Activated T-cell treated with anti-CD3 and anti-CD28 coated beads, Interleukin-2, amount 50 U/mL, for 72 hours (primary cell): ENCODE measurements at places on chromosomes 2 and 18.

DNA sequence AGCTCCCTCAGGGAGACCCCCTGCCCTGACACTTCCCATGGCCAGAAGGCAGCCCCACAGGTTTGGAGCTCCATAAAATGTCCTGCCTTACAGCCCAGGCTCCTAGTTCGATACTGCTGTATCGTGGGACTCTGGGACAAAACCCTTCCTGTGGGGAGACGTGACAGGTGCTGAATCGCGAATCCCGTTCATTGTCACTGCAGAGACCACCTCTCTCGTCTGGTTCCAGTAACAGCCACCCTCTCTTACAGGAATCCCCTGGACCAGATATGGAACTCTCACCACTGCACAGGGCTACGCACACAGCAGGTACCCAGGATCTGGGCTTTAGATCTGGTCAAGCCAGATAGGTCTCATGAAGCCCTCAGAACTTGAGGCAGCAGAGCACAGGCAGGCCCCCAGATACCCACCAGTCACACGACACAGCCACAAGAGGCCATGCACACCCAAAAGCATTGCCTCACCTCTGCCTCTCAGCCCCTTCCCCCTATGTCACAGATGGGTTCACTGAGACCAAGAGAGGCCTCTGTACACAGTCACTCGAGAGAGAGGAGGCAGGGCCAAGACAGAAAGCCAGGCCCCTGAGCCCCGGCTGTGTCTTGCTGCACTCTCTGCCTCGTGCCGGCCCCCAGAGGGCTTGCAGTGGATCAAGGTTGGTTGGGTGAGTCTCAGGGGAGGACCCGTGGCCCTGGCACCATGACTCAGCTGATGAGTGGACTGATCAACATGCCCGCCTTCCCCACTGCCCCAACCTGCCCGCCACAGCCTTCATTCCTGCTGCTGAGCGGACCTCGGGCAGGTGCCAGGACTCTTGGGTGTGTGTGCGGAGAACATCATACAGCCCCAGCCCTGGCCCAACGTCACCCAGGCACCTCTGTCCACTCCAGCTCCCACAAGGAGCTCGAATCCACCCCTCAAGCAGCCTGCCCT is 7.6 kb downstream of the SDC1 start:
- H3K4me1 ChIP-seq: no peaks in the 10 kb centered on the region
- no peak for DNase-seq
- no peak overlapping the region for H3K4me3 ChIP-seq
- peaks cover 39% of the 10 kb centered on the region for H3K27me3 ChIP-seq
- no peaks in the 10 kb centered on the region for H3K36me3 ChIP-seq
- no peak overlapping the region for H3K27ac ChIP-seq

DNA sequence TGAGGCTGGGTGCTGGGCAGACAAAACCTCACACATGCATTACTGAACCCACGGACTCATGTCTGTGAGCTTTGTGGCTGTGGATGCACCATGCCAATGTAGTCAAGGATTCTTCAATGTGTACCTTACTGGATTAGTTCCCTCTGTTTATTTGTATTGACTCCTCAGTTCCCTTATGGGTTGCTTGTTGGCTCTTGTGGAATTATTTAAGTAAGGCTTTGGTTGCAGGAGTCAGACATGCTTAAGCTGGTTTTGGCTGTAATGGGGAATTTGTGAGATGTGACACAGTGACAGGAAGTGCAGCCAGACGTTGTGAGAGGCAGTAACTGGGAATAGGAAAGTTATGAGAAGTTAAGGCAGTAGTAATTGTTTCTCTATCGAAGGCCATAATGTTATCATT is 13.6 kb upstream of the IL1RN start:
- H3K36me3 ChIP-seq: no peaks in the 10 kb centered on the region
- H3K4me1 ChIP-seq: peaks cover 5% of the 10 kb centered on the region
- H3K27me3 ChIP-seq: no peaks in the 10 kb centered on the region
- DNase-seq: no peak
- no peak overlapping the region for H3K27ac ChIP-seq

DNA sequence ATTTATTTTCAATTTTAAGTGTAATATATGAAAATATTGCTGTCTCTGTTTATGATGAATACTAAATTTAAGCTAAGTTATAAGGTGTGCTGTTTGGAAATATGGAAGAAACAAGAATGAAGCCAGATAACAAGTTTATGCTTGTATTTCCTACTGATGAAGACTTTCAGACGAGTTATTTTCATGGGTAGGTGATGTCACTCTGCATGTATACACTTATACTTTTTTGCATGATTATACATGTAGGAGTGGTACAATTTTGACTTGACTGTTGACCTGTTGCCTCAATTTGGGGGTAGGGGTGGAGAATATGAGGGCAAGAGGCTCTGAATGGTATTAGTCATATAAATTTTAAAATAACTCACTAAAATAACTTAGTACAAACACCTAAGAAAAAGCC is 133.7 kb downstream of the HAUS1 start:
- no peaks in the 10 kb centered on the region for H3K27me3 ChIP-seq
- no peak overlapping the region for H3K4me3 ChIP-seq
- no peak overlapping the region for H3K27ac ChIP-seq
- H3K36me3 ChIP-seq: peaks cover 10% of the 10 kb centered on the region
- H3K4me1 ChIP-seq: peaks cover 26% of the 10 kb centered on the region

- DNase-seq: no peak
- no peak overlapping the region for H3K27ac ChIP-seq
- no peak overlapping the region for H3K4me3 ChIP-seq
- no peaks in the 10 kb centered on the region for H3K4me1 ChIP-seq
These were observed 17.9 kb upstream of the CAVIN2 start for GRCh38 chr2:191864628-191865374.

GRCh38 chr2:42810971-42811811 is 18.8 kb upstream of the HAAO start:
- no peaks in the 10 kb centered on the region for H3K27me3 ChIP-seq
- DNase-seq: peak; percentile 56
- peaks cover 2% of the 10 kb centered on the region for H3K36me3 ChIP-seq
- H3K27ac ChIP-seq: peak overlapping the region; percentile 100
- peaks cover 15% of the 10 kb centered on the region for H3K4me1 ChIP-seq
- H3K4me3 ChIP-seq: peak overlapping the region; percentile 89

DNA sequence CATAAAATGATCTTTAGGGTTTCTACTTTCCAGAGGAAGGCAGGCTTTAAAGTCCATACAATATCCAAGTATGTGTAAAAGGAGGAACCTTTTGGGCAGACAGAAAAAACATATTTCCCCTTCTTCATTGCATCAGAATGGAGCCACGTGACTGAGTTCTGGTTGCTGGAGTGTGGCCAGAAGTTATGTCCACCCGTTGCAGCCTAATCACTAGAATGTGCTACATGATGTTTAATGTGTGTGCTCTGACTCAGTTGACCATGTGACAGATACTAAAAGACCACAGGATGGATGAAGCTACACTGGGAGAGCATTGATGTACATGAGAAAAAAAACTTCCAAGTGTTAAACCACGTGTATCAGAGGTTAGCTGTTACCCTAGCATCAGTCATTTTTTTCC is 460.9 kb downstream of the RIT2 start:
- peaks cover 1% of the 10 kb centered on the region for H3K36me3 ChIP-seq
- no peak for DNase-seq
- H3K27me3 ChIP-seq: no peaks in the 10 kb centered on the region
- no peak overlapping the region for H3K4me3 ChIP-seq

DNA sequence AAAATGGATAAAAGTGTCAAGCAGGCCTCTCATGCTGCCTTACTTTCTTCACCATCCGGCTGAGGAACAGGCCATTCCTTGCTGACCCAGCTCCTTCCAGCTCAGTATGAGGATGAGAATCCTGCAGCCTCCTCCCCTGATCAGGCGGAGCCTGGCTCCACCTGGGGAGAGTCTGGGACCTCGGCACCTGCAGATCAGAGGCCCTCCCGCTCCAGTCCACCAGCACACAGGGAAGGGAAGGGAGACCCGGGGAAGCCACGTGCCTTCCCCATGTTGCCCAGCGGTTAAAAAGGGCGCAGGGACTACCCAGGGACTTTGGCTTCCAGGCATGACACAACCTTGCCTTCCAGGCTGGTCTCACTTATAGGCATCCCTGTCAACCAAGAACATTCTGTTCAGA is 172.0 kb downstream of the NDUFA10 start:
- peaks cover 7% of the 10 kb centered on the region for H3K36me3 ChIP-seq
- no peak overlapping the region for H3K4me3 ChIP-seq
- H3K27me3 ChIP-seq: peaks cover 1% of the 10 kb centered on the region
- no peaks in the 10 kb centered on the region for H3K4me1 ChIP-seq

- no peak overlapping the region for H3K4me3 ChIP-seq
- H3K27ac ChIP-seq: no peak overlapping the region
- DNase-seq: no peak
These were observed 12.4 kb downstream of the GALNT5 start for GRCh38 chr2:157269922-157270321.

- H3K4me3 ChIP-seq: no peak overlapping the region
- peaks cover 19% of the 10 kb centered on the region for H3K27me3 ChIP-seq
- no peaks in the 10 kb centered on the region for H3K36me3 ChIP-seq
- DNase-seq: no peak
- no peak overlapping the region for H3K27ac ChIP-seq
- H3K4me1 ChIP-seq: no peaks in the 10 kb centered on the region
These were observed 96.9 kb downstream of the TSHZ1 start for GRCh38 chr18:75307530-75307929.

DNA sequence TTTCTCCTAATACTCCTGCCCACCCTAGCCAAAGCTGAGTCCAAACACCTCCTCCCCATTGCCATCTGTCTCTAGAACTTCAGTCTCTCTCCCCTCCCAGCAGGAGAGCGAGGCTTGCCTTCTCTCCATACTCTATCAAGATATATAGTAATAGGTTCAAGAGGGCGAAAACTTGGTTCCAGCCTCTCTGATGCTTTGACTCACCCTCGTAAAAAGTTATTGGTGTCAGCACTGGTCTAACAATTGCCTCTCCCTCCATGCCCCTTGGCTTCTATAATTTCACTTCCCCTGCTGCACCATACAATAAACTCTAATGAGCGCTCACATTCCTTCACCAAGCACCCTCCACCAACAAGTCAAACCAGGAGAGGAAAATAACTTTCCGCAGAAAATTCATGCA is 797.3 kb downstream of the BCL11A start:
- no peaks in the 10 kb centered on the region for H3K27me3 ChIP-seq
- no peak overlapping the region for H3K27ac ChIP-seq
- no peaks in the 10 kb centered on the region for H3K4me1 ChIP-seq
- DNase-seq: no peak
- H3K36me3 ChIP-seq: no peaks in the 10 kb centered on the region

GRCh38 chr2:157480182-157480961 is 36.5 kb upstream of the CYTIP start:
- H3K27ac ChIP-seq: peak overlapping the region; percentile 100
- peak overlapping the region; percentile 85 for H3K4me3 ChIP-seq
- H3K27me3 ChIP-seq: no peaks in the 10 kb centered on the region
- H3K4me1 ChIP-seq: peaks cover 85% of the 10 kb centered on the region
- peak; percentile 85 for DNase-seq

- peaks cover 7% of the 10 kb centered on the region for H3K4me1 ChIP-seq
- peaks cover 13% of the 10 kb centered on the region for H3K27me3 ChIP-seq
- DNase-seq: no peak
- H3K4me3 ChIP-seq: peak within 1 kb of the TSS; percentile 47
These were observed at the start of gene NEU4 for GRCh38 chr2:241808721-241809382. Gene NEU4 (plus strand): TSS chr2:241809193. CDS start chr2:241814485, 5,292 bp downstream.

DNA sequence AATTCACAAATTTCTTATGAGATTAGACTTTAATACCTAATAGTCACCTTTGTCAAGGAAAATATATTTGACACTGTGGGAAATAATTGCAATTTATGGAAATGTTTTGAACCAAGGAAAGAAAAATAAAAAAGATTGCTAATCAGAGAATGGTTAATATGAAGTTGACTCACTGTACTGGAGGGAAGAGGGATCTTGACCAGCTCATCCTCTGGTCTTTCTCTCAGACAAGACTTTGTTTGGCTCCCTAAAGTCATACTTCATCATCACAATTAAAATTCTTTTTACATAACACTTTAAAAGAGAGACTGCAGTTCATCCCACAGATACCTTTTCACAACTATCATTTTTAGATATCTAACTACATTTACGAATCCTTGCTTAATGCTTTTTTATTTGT is 538.5 kb upstream of the ZEB2 start:
- no peak for DNase-seq
- H3K27me3 ChIP-seq: no peaks in the 10 kb centered on the region
- no peak overlapping the region for H3K27ac ChIP-seq
- no peaks in the 10 kb centered on the region for H3K4me1 ChIP-seq

- no peaks in the 10 kb centered on the region for H3K4me1 ChIP-seq
- no peak for DNase-seq
- H3K4me3 ChIP-seq: no peak overlapping the region
- no peaks in the 10 kb centered on the region for H3K36me3 ChIP-seq
These were observed 79.9 kb upstream of the FSIP2 start for GRCh38 chr2:185658750-185659149.

GRCh38 chr2:58227171-58227917 is 13.8 kb downstream of the FANCL start:
- peaks cover 2% of the 10 kb centered on the region for H3K36me3 ChIP-seq
- no peaks in the 10 kb centered on the region for H3K4me1 ChIP-seq
- no peaks in the 10 kb centered on the region for H3K27me3 ChIP-seq
- no peak for DNase-seq

GRCh38 chr18:3148930-3149535 is 70.7 kb downstream of the MYOM1 start:
- H3K36me3 ChIP-seq: no peaks in the 10 kb centered on the region
- no peak overlapping the region for H3K4me3 ChIP-seq
- no peak overlapping the region for H3K27ac ChIP-seq
- no peaks in the 10 kb centered on the region for H3K27me3 ChIP-seq

GRCh38 chr2:127515383-127515915 is 10.8 kb downstream of the IWS1 start:
- peaks cover 56% of the 10 kb centered on the region for H3K4me1 ChIP-seq
- DNase-seq: no peak
- no peaks in the 10 kb centered on the region for H3K27me3 ChIP-seq
- H3K4me3 ChIP-seq: no peak overlapping the region
- H3K27ac ChIP-seq: peak overlapping the region; percentile 72
- H3K36me3 ChIP-seq: peaks cover 2% of the 10 kb centered on the region

- H3K27ac ChIP-seq: no peak overlapping the region
- no peak overlapping the region for H3K4me3 ChIP-seq
- H3K4me1 ChIP-seq: peaks cover 5% of the 10 kb centered on the region
- DNase-seq: no peak
- no peaks in the 10 kb centered on the region for H3K27me3 ChIP-seq
These were observed 10.3 kb upstream of the CYBRD1 start for GRCh38 chr2:171512014-171512413.

DNA sequence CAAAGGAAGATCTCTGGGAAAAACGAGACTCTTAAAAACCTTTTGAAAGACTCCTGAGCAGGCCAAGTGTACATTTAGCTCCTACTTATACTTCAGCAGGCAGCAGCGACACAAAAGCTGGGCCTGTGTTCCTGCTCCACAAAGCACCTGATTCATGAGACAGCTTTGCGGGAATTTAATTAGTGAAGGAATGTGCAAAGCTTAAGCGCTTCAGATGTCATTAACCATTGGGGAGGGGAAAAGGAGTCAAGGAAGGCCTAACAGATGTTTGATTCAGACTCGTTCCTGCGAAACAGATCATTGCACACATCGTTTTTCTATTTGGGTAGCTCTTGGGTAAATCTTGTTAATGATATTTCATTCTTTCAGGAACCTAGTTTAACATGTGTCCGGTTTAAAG is 125.9 kb downstream of the MAIP1 start:
- DNase-seq: no peak
- peaks cover 12% of the 10 kb centered on the region for H3K27me3 ChIP-seq
- no peak overlapping the region for H3K4me3 ChIP-seq
